ENCODE measurements at places on chromosomes 1 and 21.

- DNase-seq = no peak
Measured at GRCh38 chr1:234479310-234479559, 256 bp upstream of the TARBP1 start.

- DNase-seq = no peak
Measured at GRCh38 chr1:174017231-174017970, 4.8 kb downstream of the RC3H1 start.

DNA sequence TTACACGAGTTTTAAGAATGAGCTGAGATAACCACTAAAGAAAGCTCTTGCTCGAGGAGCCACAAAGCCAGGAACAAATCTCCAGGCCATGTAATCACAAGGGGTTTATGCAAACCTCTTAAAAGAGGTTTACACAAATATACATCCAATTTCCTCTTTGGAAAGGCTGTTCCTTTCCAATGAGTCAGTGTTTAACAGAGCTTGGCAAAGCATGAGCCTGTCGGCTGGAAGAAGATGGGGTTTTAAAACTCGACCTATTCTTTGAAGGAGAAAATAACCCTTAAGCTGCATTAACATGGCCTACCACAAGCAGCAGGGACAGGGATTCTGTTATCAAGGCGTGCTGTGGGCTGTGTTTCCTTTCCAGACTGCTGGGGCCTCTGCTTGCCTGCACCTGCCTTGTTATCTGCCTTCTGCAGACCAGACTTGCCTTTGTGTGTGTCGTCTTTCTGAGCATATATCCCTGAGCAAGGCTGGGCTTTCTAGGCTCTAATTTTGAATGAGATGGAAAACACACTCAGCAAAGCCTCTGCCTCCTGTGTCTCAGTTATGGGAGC, 40.6 kb upstream of the CYP2J2 start:
- DNase-seq = no peak

- DNase-seq = no peak
Measured at GRCh38 chr1:53512807-53513755, 53.9 kb downstream of the DMRTB1 start.

DNA sequence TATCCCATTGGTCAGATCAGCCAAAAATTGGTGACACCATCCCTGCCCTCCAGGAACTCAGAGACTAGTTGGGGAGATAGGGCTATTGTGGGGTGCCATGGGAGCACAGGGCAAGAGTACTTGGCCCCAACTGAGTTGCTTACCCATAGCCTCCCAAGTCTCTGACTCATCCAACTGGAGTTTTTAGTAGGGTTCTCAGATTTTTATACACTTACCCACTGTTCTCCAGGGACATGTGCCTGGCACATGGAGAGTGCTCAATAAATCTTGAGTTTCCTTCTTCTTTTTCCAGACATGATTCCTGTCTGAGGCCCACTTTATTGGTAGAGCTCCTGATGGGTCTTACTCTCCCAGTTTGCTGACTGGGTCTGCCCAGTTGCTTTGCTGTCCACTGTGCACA, 56.7 kb downstream of the OVGP1 start:
- DNase-seq = no peak

DNA sequence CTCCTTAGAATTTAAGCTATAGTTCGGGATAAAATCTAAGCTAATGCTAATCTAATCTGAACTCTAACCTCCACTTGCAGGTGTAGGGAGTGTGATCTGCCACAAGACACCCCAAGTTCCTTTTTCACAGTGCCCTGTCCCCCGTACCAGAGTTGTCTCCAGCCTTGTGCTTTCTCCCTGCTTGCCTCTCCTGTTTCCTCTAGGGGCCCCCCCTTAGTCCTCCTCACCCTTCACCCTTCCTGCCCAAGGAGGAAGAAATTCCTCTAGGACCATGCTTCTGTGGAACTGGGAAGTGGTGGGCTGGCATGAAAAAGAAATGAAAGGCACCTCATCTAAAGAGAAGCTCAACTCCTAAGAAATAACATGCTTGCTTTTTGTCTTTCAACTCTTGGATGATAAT, 50.2 kb upstream of the BCL9 start:
- no peak for DNase-seq

DNA sequence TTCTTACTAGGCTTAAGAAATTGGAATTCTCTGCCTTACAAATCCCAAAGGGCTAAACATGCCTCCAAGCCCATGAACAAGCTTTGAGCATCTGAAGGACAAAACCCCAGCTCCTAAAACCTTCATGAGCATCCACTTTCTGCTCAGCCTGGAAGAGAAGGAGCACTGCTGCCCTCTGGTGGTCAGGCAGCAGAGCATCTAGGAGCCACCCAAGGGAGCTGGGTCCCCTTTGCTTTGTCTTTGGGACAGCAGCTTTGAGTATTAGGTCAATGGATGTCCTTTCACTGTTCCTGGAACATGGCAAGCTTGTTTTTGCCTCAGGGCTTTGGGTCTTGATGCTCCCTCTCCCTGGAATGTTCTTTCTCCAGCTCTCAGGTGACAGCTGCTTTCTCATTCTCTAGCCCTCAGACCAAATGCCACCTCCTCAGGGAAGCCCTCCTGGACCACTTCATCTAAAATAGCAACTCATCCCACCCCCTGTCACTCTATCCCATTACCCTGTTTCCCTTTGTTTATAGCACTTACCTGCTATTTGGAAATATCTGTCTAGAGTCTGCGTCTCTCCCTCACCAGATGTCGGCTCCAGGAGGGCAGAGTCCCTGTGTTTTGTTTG, 25.7 kb downstream of the RAB7B start:
- DNase-seq = peak; percentile 78

DNA sequence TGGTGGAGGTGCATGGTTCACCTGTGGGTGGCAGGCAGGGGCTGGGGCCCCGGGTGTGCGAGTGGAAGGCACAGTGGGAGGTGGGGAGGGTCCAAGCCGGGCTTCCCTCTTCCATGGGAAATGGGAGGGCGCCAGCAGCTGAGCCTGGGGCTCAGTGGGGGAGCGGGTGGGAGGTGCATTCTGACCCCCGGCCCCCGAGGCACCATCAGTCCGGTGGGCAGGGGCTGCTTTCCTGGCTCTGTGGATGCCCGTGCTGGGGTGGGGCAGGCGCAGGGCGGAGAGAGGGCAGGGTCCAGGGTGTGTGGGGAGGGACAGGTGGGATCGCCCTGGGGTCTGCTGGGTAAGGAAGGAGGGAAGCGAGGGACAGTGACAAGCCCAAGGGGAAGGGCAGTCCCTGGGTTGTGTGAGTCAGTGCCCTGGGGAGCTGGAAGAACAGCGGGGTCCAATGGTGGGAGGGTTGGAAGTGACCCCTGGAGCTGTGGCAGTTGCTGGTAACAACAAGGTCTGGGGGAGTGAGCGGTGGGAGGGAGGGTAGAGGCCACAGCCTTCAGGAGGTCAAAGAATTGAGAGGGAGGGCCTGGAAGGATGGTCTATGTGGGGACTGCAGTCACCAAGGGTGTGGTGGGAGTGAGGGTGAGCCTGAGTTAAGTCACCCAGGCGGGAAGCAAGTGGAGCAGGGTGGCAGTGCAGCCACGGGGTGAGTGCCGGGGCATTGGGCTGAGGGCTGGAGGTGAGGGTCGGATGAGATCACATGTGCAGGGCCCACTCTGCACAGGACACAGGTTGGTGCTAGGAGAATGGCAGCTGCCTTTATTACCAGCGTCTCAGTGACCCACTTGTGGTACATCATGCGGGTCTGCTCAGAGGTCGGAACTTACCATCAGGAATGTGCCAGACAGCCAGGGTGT, 29.6 kb downstream of the LHX4 start:
- no peak for DNase-seq
